Activated T-helper 1 cell treated with anti-CD3 and anti-CD28 coated beads, Interleukin-12 subunit alpha, Interleukin-12 subunit beta, Interleukin-2, Interleukin-4 antibody, amounts not matched to agents 30 ng/mL and 10 ng/mL and 1 ng/mL, durations not matched to agents 14 hours and 24 hours and 36 hours (primary cell): ENCODE measurements at places on chromosomes 12 and 14. TPM values are rescaled to one million over a fixed set of nuclear protein-coding genes. Genes with fewer than 3 reads are reported as not detected.

The SDS gene
- not detected in 2 replicates for total RNA-seq

The CCDC197 gene
- total RNA-seq: 0.13 TPM in 1 of 2 replicates, not detected in the other

DNA sequence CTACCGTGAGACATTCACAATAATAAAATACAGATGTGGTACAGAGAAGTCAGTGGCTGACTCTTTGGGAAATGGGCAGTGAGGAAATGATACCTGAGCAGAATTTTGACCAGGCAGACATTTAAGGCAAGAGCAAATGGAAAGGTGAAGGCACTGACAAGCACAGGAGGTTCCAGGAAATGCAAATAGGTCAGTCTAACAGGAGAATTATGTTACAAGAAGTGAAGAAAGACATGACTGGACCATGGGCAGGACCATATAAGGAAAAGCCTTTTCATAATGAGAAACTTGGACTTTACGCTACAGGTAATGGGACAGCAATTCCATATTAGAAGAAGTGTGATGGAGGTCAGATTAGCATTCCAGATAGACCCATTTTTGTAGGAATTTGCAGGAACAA lies 338.9 kb downstream of the PDZRN4 start:
- H3K4me3 ChIP-seq: no peak overlapping the region
- no peaks in the 10 kb centered on the region for H3K27me3 ChIP-seq
- DNase-seq: no peak
- H3K4me1 ChIP-seq: peaks cover 3% of the 10 kb centered on the region
- no peaks in the 10 kb centered on the region for H3K36me3 ChIP-seq
- no peak overlapping the region for H3K27ac ChIP-seq

- H3K4me1 ChIP-seq: no peaks in the 10 kb centered on the region
- no peaks in the 10 kb centered on the region for H3K27me3 ChIP-seq
- DNase-seq: no peak
- H3K4me3 ChIP-seq: no peak overlapping the region
- H3K36me3 ChIP-seq: no peaks in the 10 kb centered on the region
- H3K27ac ChIP-seq: no peak overlapping the region
Measured at GRCh38 chr12:129556082-129556481, 347.7 kb downstream of the TMEM132D start.

- no peak for DNase-seq
- H3K36me3 ChIP-seq: peaks cover 12% of the 10 kb centered on the region
- no peak overlapping the region for H3K4me3 ChIP-seq
- no peak overlapping the region for H3K27ac ChIP-seq
Measured at GRCh38 chr14:60163693-60164092, 1.5 kb downstream of the DHRS7 start.

The KRT73 gene
- not detected in 2 replicates for total RNA-seq
